Stimulated activated CD8-positive, alpha-beta memory T cell treated with anti-CD3 and anti-CD28 coated beads, Interleukin-15, amount 100 ng/mL, for 48 hours (primary cell): ENCODE measurements at places on chromosomes 1 and 21.
A peak's percentile ranks its signal among the peaks of the same experiment; 100 is the strongest.

DNA sequence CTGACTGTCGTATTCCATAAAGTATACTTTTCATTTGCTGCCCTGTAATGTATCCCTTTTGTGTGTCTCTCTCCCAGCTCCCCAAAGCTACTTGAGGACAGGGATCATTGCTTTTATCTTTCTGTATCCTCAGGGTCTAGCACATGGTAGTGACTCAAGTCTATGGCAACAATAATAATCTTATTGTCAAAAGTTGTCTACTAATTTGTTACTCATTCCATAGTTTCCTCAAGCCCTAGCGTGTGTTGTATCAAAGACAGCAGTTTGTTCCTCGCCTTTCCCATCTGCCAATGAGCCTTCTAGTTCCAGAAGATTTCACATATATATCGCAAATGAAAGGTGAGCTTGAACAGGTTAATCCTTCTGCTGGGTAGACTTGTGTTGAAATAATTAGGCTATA lies 9.8 kb upstream of the SLC30A1 start:
- DNase-seq = no peak

DNA sequence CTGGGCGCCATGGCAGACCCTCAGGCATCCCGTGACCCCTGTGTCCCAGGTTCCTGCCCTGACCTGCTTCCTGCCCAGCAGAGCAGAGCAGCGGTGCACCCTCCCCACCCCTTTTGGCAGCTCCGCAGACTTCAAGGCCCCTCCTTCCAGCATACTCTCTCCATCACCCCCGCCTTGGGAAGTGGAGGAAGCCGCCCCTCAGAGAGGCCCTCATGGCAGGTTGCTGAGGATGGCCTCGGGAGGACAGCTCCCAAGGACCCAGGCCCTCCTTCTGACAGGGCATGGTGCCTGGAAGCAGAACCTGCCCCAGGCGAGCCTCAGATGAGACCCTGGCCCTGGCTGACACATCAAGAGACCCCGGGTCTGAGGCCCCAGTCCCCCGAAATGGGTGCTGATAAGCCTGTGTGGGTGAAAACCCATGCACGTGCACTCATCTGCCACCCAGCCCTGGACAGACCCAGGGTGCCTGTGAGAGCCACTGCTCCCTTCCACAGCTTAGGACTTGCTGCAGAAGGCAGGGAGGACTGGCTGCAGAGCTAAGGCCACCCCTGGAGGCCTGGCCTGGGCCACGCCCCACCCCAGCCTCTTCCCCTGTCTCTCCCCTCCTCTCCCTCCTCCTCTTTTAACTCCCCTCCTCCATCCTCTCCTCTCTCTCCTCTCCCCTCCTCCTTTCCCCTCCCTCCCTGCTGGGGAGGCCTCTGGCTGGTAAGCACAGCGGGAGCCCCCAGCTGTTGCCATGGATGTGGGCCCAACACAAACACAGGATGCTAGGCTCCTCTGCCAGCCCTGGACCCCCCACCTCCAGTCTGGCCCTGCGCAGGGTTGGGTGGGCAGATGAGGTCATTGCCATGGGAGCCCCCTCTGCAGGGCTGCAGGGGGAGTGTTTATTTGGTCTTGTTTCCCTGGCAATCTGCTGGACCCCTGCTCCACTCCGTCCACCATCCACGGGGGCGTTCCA lies 33.7 kb downstream of the WNT9A start:
- no peak for DNase-seq

DNA sequence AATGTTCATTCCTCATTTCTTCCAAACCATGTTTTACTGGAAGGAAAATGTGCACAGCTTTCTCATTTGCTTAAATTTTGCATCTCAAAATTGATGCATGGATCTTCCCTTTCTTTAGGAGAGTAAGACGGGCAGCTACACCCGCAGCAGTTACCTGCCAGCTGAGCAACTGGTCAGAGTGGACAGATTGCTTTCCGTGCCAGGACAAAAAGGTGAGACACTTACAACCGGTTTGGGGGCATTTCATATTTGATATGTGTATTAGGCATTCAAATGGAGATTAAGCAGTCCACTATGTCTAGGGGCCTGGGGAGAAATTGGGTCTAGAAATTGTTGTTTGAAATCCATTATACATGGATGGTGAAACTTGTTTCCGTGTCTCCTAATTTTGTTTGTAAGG lies 12.9 kb downstream of the C8A start:
- DNase-seq = no peak

- no peak for DNase-seq
These were observed 3.4 kb downstream of the NCAM2 start for GRCh38 chr21:21001591-21002100.

DNA sequence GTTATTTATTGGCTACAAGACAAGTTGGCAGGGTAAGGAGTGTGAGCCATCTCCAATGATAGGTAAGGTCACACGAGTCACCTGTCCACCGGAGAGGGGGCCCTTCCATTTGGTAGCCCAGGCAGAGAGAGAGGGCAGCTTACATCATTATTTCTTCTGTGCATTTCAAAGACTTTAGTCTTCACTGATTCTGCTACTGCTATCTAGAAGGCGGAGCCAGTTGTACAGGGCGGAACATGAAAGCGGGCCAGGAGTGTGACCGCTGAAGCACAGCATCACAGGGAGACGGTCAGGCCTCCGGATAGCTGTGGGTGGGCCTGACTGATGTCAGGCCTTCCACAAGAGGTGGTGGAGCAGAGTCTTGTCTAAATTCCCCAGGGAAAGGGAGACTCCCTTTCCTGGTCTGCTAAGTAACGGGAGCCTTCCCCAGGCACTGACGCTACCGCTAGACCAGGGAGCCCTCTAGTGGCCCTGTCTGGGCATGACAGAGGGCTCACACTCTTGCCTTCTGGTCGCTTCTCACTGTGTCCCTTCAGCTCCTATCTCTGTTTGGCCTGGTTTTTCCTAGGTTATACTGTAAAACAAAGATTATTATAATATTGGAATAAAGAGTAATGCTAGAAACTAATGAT lies 36.7 kb downstream of the ZNF695 start:
- DNase-seq = peak; percentile 15

- DNase-seq = peak; percentile 27
These were observed 57.8 kb downstream of the SLC35D1 start for GRCh38 chr1:66996018-66996682.

DNA sequence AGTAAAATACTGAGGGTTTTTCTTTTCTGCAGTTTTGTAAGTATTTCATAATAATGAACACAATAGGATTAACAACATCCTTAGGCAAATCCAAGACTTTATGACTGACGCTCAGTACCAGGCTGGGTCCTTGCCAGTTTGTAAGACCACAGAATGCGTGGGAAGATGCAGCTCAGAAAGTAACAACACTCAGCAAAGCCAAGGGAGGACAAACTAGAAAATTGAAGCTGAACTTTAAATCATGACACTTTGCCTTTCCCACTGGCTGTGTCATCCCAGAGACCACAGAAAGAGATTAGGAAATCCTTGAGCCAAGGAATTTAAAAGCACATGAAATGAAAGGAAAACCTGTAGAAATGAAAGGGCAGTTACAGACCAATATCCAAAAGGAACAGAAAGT lies 426.3 kb upstream of the CHRM3 start:
- no peak for DNase-seq

DNA sequence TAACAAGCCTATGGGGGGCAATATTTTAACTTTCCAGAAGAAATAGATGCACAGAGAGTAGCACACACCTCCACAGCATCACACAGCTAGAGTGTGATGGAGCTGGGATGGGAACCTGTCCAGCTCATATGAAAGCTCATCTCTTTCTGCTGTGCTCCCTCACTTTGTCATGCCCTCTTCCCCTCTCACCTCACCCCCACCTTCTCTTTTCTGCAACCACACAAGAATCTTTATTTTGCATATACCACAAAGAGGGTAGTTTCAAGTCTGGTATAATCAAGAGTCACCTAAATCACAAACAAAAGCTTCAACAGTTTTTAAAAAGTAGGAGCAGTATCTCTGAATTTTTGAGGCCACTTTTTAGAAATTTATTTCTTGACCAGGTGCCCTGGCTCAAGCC lies 22.6 kb downstream of the FOXD2 start:
- DNase-seq = no peak

DNA sequence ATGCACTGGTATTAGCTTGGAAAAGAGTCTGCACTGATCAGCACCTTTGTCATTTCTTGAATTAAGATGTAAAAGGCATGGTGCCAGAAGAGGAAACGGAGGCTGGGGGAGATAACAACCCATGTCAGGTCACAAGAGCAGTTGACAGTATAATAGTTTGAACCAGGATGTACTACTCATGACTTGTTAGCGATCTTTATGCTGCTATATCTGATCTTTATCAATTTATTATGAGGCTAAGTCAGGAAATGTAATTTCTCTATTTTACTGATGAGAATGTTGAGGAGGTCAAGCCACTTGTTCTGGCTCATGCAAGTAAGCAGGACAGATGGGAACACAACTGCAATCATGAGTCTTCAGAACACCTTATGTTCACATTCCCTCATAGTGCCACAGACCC lies 41.4 kb downstream of the RGS5 start:
- DNase-seq = no peak

DNA sequence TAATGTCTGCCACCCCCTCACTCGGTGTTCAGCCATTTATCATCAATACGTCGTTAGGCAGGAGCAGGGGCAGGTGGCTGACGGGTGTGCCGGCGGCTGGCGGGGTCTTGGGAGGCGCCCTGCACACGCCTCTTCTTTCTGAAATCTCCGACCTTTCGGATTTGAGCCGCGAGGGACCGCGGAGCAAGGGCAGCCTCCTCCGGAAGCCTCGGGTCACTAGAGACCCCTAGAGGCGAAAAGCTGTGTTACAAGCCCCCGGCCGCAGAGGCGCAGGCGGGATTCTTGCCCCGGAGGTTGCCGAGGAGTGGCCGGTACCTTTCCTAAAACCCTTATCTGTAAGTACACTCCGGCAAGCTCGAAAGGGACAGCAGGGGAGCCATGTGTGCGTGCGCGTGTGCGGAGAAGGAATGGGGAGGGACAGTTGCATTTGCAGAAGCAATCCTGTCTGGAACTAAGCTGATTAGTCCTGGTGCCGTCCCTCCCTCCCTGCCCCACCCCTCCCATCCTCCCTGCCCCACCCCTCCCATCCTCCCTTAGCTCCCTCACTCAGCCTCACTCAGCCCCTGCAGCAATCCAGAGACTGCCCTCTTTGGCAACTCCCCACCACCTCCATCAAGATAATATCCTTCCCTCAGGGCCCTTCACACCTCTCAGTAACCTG lies 11.0 kb downstream of the BRINP2 start:
- peak; percentile 12 for DNase-seq

DNA sequence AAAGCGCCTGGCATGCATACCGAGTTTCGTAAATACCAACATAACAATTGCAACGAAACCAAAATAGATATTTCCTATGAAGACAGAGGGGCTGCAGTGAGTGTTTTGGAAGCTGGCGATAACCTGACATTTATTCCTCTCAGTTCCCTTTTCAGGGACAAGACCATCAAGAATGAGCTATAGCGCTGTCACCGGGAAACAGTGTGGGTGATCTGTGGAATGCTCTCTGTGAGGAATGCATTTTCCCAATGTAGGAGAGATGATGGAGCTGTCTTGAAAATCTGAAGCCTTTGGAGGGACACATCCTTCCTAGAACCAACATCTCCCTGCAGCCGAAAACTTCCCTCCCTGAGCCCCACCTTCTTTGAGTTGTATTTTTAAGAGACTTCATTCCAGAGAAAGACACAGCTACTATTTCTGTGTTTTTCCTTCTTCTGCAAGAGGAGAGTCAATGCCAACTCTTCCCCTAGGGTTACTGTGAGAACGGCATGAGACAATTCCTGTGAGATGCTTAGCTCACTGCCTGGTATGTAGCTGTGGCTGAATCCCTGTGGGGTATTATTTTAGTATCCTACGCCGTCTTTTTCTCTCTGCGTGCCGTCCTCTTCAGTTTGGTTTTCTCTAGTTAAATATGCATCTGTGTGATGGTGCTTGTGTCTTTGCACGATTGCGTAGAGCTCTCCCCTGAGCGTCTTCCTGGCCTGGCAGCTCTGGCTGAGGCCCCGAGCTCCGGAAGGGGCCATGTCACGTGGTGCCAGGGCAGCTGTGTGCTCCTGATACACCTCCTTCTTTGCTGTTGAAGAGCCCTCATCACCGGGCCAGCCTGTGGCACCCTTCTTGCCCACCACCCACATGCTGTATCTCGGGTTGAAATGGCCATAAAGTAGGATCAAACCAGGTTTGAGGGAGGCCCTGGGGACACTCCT lies 45.2 kb downstream of the AJAP1 start:
- no peak for DNase-seq

- no peak for DNase-seq
These were observed 69.5 kb upstream of the HUNK start for GRCh38 chr21:31803039-31804007.

DNA sequence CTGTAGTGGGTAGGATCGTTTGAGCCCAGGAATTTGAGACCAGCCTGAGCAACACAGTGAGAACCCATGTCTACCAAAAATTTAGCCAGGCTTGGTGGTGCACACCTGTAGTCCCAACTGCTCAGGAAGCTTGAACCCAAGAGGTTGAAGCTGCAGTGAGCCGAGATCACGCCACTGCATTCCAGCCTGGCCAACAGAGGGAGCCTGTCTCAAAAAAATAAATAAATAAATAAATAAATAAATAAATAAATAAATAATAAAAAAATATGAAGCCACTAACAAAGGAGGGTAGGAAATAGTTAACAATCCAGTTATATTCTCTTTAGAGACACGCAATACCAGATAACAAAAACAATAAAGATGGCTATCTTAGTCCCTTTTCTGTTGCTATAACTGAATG lies 11.9 kb upstream of the CBR3 start:
- no peak for DNase-seq

DNA sequence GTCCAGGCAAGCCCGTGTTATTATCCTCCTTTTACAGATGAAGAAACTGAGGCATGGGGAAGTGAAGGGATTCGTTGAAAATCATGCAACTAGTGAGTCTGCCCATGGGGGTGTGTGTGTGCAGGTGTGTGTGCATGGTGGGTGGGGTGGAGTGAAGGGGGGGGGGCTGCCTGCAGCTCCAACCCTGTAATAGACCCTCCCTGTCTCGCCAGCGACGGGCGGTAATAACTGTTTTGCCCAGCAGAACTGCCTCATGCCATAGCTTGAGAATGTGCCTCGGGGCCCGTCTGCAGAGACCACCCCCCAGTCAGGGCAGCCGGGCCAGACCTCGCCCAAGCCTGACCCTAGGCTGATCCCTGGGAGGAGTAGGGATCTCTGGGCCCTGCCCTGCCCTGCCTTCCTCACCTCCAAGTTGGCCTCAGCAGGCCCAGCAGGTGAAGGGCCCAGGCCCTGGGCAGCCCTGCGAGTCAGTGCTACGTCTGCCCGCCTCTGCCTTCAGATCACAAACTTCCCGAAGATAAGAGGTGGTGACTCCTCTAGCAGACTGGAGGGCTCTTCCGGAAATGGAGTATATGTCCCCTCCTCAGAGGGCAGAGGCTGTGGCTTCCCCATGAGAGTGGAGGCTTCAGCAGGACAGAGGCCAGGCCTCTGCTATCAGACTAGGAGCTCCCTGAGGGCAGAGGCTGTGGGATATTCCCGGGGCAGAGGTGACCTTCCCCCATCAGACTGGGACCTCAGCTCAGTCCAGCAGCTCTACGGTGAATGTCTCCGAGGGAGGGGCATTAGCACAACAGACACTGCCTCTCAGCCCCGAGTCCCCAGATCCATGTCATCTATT lies 15.7 kb upstream of the EPHA2 start:
- DNase-seq = no peak
